ENCODE measurements at places on chromosomes 1 and 21.

GRCh38 chr1:34742667-34743270, 12.1 kb upstream of the GJB5 start:
- DNase-seq, result no peak

DNA sequence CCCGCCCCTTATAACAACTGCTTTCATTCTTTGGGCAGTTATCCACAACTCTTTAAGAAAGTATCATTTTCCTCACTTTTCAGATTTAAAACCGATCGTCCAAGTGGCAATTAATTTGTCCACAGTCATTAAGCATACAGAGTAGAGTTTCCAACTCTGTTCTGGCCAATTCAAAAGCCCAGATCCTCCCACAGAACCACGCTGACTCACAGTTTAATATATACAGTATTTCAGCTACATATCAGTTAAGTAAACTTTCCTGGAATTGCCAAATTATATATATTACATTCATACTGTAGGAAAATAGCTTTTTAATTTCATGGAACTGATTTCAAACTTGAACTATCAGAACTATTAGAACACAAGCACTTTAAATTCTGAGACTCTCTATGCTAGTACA, 163.8 kb upstream of the ESRRG start:
- no peak for DNase-seq

GRCh38 chr1:32764826-32765569, 52.2 kb downstream of the YARS1 start:
- DNase-seq, result no peak

- no peak for DNase-seq
These were observed 90.7 kb downstream of the VPS13D start for GRCh38 chr1:12320486-12320885.

DNA sequence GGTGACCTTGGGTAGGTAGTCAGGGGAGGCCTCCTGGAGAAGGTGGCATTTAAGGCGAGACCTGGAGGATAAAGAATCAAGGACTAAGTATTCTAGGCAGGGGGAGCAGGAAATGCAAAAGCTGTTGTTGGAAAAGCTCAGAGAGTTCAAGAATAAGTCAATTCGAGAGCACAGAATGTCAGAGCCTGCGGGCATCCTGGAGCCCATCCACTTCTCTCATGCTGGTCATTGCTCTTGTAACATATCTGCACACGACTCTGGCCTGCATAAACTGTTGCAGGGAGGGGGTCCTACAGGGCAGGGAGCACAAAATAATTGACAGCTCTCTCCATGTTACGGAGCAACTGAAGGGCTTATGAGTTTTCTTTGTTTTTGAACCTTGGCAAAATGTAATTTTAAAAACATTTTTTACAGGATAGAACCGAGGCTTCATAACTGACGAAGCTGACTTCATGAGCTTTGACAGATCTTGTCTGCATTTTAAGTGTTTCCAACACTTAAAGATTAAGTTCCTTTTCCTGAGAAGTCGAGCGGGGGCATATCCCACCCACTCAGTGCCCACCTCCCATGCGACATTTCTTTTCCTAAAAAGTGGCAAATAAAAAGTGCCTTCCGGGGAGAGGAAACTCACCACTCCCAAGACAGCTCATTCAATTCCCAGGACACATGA, 4.2 kb downstream of the PLA2G5 start:
- DNase-seq, result no peak
